Aorta (tissue), 5 donors: ENCODE measurements at places on chromosomes 5 and 9.

DNA sequence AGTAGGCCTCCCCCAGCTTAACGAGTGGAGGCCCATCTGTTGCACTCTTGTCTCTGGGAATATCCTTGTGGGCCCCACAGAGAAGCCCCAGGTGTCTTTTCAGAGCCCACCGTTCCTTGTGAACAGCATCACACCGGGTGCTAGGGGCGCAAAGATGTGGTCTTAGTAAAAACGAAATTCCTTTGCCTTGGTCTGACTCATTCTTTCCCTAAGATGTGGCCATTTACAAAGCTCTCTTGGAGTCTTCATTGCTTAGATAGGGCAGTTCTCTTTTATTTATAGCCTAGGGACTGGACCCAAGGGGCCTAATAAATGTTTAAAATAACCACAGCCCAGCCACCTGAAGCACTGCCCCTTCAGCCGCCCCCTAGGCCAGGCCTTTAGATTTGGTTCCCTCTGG is 52.8 kb upstream of the RPL26L1 start:
- DNase-seq, result no peak

DNA sequence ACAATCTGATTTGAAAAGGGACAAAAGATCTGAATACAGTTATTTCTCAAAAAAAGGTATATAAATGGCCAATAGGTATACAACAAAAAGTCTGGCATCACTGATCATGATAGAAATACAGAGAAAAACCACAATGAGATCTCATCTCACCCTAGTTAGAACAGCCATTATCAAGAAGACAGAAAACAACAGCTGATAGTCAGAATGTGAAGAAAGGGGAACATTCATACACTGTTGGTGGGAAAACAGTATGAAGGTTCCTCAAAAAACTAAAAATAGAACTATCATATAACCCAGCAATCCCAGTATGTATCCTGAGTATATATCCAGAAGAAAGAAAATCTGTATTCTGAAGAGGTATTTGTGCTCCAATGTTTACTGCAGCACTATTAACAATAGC is 75.7 kb upstream of the OR2K2 start:
- DNase-seq, result no peak

GRCh38 chr9:23290973-23291372 is 535.1 kb downstream of the ELAVL2 start:
- DNase-seq, result no peak

GRCh38 chr5:7053125-7053524 is 339.9 kb downstream of the TENT4A start:
- DNase-seq, result no peak

- no peak for DNase-seq
Measured at GRCh38 chr9:124118894-124119293, 107.3 kb downstream of the LHX2 start.

GRCh38 chr5:41559184-41559583 is 48.8 kb upstream of the PLCXD3 start:
- DNase-seq, result no peak

DNA sequence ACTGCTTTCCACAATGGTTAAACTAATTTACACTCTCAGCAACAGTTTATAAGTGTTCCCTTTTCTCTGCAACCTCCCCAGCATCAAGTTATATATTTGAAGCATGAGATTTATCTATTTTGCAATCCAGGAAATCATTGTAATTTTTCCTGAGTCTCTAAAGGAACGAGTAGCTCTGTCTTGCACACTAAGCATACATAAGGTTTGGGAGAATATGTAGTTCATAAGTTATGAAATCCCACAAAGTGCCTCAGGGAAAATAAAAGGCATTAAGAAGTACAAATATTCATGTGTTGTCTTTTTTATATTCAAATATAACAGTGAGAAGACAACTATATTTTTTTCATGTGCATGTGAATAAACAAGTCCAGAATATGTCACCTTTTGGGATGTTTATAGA is 377.1 kb upstream of the RORB start:
- DNase-seq, result no peak

DNA sequence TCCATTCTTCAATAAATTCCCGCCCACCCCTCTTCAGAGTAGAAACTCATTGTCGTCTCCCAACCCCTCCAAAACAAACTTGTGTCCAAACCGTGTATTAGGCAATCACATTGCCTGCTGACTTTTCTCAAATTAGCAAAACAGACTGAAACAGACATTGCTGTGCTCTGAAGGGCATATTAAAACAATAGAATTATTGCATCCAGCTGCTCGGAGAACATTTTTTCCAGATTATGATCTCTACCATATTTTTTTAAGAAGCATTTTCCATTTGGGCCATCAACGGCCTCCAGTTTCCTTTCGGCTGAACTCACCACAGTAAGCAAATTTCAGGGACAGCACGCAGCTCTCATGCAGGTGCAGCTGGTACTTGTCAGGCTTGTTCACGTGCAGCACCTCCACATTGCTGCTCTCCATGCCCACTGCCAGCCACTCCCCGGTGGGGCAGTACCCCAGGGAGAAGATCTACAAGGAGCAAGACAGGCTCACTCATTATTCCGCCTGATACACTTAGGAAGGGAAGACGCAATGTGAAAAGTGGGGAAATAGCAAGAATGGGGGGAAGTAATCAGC is 104.1 kb downstream of the TLE1 start:
- DNase-seq, result no peak

DNA sequence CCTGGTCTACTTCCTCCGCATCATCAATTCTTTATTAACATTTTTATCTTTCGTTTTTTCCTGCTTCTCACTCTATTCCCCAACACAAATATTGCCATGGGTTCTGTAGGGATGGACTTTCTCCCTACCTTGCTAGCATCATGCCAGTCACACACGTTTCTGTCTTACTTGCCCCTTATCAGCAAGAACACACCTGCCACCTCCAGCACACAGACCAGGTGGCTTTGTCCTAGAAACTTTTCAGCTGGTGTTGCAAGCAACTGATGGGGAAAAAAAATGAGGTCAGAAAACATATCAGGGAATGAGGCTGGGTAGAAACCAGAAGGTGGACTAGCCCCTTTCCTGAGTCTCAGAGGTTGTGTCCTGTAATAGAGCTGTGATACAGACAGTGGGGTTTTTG is 5.8 kb downstream of the SH3RF2 start:
- DNase-seq, result no peak

DNA sequence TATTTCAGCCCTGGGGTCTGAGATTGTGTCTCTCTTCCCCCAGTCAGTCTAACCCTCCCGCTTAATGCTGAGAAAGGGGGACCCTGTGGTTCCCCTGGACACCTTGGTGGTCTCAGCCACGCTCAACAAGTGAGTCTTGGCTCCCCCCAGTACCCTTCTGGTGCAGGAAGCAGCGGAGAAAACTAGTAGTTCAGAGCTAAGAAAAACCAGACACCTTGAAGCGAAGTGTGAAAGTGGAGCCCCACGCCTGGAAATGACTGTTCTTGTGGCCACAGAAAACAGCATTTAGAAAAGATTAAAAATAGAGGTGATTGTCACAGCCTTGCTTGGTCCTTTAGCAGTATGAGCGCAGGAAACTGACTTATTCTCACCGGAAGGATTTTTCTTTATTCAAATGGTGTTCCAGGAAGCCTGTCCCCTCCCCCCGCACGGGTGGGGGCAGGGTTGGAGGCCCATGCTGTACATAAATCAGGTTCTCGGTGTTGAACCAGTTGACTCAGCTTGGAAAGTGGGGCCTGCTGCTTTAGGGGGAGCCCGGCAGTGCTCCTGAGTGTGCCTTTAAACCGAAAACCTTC is 8.1 kb downstream of the ARPC5L start:
- no peak for DNase-seq
